ENCODE measurements at places on chromosomes 1 and 21. TPM values are rescaled to one million over a fixed set of nuclear protein-coding genes. Genes with fewer than 3 reads are reported as not detected.

OR6N1 gene
- total RNA-seq = not detected

KCNQ4 gene
- 1.5 TPM for total RNA-seq

CDC42 gene
- 370 TPM for total RNA-seq

IL12RB2 gene
- total RNA-seq = 0.36 TPM

WLS gene
- 99.6 TPM for total RNA-seq

MAP10 gene
- 4.9 TPM for total RNA-seq

SLC2A1 gene
- total RNA-seq = 511 TPM

MIB2 gene
- 84.4 TPM for total RNA-seq

PGLYRP4 gene
- 1.7 TPM for total RNA-seq

TMIGD3 gene
- 1.1 TPM for total RNA-seq

TTC34 gene
- 0.82 TPM for total RNA-seq

RUNX3 gene
- total RNA-seq = 1.8 TPM

All from endothelial cell (in vitro differentiated cells).